ENCODE measurements at places on chromosomes 13 and 19. TPM values are rescaled to one million over a fixed set of nuclear protein-coding genes. Genes with fewer than 3 reads are reported as not detected.
A peak's percentile ranks its signal among the peaks of the same experiment; 100 is the strongest.

The ZNF99 gene
- not detected for total RNA-seq

The ACP5 gene
- total RNA-seq = 6.2 TPM

The GNG7 gene
- total RNA-seq = 0.27 TPM

The ZNF93 gene
- 17.2 TPM for total RNA-seq

The CILP2 gene
- 0.31 TPM for total RNA-seq

The CGB1 gene
- not detected for total RNA-seq

The PSG3 gene
- total RNA-seq = not detected

The ADAMTSL5 gene
- total RNA-seq = 1.3 TPM

The SIGLEC12 gene
- 0.34 TPM for total RNA-seq

GRCh38 chr13:98207416-98207815 lies 30.3 kb upstream of the RNF113B start:
- peaks cover 3% of the 10 kb centered on the region for H3K27me3 ChIP-seq
- H3K4me1 ChIP-seq = no peaks in the 10 kb centered on the region
- no peak overlapping the region for H3K27ac ChIP-seq
- no peak for DNase-seq

- no peaks in the 10 kb centered on the region for H3K27me3 ChIP-seq
- H3K27ac ChIP-seq = peak overlapping the region; percentile 93
- peaks cover 64% of the 10 kb centered on the region for H3K4me1 ChIP-seq
- DNase-seq = peak; percentile 98
- H3K36me3 ChIP-seq = peaks cover 32% of the 10 kb centered on the region
Observed at GRCh38 chr19:18291590-18292461, 10.4 kb upstream of the JUND start.

GRCh38 chr13:53160211-53160610 lies 131.6 kb downstream of the OLFM4 start:
- no peak for DNase-seq
- H3K27me3 ChIP-seq = peaks cover under 1% of the 10 kb centered on the region
- H3K4me3 ChIP-seq = no peak overlapping the region
- H3K27ac ChIP-seq = no peak overlapping the region
- H3K4me1 ChIP-seq = no peaks in the 10 kb centered on the region
- H3K36me3 ChIP-seq = no peaks in the 10 kb centered on the region

- no peaks in the 10 kb centered on the region for H3K36me3 ChIP-seq
- no peak overlapping the region for H3K27ac ChIP-seq
- H3K27me3 ChIP-seq = no peaks in the 10 kb centered on the region
- DNase-seq = peak; percentile 89
- no peak overlapping the region for H3K4me3 ChIP-seq
Observed at GRCh38 chr19:45125975-45126493, 33.1 kb downstream of the PPP1R37 start.

GRCh38 chr13:85864963-85865530 lies 65.8 kb upstream of the SLITRK6 start:
- no peaks in the 10 kb centered on the region for H3K27me3 ChIP-seq
- no peak overlapping the region for H3K4me3 ChIP-seq
- DNase-seq = no peak
- H3K27ac ChIP-seq = no peak overlapping the region
- H3K4me1 ChIP-seq = no peaks in the 10 kb centered on the region

- peak overlapping the region; percentile 49 for H3K27ac ChIP-seq
- DNase-seq = no peak
- H3K4me1 ChIP-seq = peaks cover 5% of the 10 kb centered on the region
- H3K27me3 ChIP-seq = peaks cover 13% of the 10 kb centered on the region
- H3K36me3 ChIP-seq = no peaks in the 10 kb centered on the region
- peak overlapping the region; percentile 79 for H3K4me3 ChIP-seq
Observed at GRCh38 chr19:678791-679388, 2.7 kb downstream of the FSTL3 start.

DNA sequence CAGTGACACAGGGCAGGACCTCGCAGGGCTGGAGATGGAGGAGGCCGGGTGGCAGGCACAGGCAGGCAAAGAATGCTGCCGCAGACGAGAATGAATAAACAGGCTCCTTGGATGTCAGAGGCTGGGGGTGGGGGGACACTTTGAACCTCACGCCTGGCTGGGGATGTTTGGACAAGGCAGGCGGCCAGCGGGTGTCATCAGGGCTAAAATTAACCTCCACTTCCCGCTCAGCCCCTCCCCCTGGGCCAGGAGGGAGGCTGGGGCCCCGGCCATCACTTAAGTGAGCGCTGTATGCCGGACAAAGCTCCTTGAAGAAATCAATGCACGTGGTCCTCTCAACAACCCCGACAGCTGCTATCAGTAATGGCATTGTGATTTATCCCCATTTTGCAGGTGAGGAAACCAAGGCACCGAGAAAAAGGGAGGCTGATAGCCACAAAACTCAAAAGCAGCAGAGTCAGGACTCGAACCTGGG lies 10.3 kb upstream of the FUT5 start:
- no peak overlapping the region for H3K4me3 ChIP-seq
- H3K27ac ChIP-seq = no peak overlapping the region
- H3K36me3 ChIP-seq = no peaks in the 10 kb centered on the region
- no peaks in the 10 kb centered on the region for H3K4me1 ChIP-seq
- no peak for DNase-seq
- H3K27me3 ChIP-seq = peaks cover 15% of the 10 kb centered on the region

DNA sequence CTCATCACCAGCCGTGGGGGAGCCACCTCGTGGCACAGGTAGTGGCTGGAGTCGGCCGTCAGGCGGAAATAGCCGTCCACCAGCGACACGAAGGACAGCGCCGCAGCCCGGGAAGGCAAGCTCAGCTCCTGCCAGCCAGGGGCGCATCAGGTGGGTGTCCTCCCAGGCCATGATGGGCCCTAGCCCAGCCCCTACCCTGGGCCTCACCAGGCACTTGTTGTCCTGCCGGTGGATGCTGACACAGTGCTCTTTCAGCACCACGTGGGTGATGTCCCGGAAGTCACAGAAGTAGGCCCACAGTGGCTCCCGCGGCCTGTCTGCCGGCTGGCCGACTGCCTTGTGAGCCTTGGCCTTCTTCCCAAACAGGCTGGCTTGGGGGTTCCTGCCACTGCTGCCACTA lies 15.7 kb downstream of the TYK2 start:
- no peak overlapping the region for H3K27ac ChIP-seq
- H3K27me3 ChIP-seq = no peaks in the 10 kb centered on the region
- peaks cover 6% of the 10 kb centered on the region for H3K4me1 ChIP-seq
- no peak for DNase-seq

- H3K4me3 ChIP-seq = no peak overlapping the region
- no peak overlapping the region for H3K27ac ChIP-seq
- no peaks in the 10 kb centered on the region for H3K36me3 ChIP-seq
- H3K4me1 ChIP-seq = no peaks in the 10 kb centered on the region
- no peaks in the 10 kb centered on the region for H3K27me3 ChIP-seq
- DNase-seq = no peak
Observed at GRCh38 chr13:27391471-27391870, 32.9 kb upstream of the GTF3A start.

GRCh38 chr19:10259162-10259905 lies 7.3 kb downstream of the MRPL4 start:
- DNase-seq = peak; percentile 100
- peaks cover 33% of the 10 kb centered on the region for H3K4me1 ChIP-seq
- H3K27me3 ChIP-seq = no peaks in the 10 kb centered on the region
- H3K36me3 ChIP-seq = peaks cover 44% of the 10 kb centered on the region
- H3K4me3 ChIP-seq = peak overlapping the region; percentile 24

- H3K27me3 ChIP-seq = no peaks in the 10 kb centered on the region
- no peaks in the 10 kb centered on the region for H3K36me3 ChIP-seq
- no peak overlapping the region for H3K27ac ChIP-seq
- no peak for DNase-seq
Observed at GRCh38 chr13:47457626-47458025, 543.4 kb downstream of the SUCLA2 start.

DNA sequence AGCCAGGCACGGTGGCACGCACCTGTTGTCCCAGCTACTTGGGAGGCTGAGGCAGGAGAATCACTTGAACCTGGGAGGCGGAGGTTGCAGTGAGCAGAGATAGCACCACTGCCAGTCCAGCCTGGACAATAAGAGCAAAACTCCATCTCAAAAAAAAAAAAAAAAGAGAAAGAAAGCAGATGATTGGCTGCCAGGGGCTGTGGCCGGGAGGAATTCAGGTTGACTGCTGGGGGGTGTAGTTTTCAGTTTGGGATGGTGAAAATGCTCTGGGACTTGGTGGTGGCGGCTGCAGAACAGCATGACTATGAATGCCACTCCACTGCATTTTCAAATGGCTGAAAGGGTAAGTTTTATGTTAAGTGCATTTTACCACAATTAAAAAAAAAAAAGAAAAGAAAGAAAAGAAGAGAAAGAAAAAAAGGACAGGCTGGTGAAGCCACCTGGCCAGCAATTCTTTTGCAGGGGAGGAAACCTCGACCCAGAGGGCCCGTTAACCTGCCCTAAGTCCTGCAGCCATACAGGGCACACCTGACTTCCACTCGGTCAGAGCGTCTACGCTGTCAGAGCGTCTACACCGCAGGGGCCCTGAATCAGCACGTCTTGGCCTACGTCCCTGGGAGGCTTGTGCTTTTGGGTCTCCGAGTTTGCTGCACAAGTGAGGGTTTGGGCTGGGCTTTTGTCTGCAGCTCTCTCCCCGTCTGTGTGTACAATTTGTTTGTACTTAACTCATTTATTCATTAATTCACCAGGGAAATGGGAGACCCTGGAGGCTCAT lies 3.6 kb downstream of the ISOC2 start:
- no peak overlapping the region for H3K4me3 ChIP-seq
- peaks cover 19% of the 10 kb centered on the region for H3K36me3 ChIP-seq
- no peak overlapping the region for H3K27ac ChIP-seq
- H3K27me3 ChIP-seq = peaks cover 7% of the 10 kb centered on the region
- no peak for DNase-seq
- H3K4me1 ChIP-seq = peaks cover 19% of the 10 kb centered on the region

DNA sequence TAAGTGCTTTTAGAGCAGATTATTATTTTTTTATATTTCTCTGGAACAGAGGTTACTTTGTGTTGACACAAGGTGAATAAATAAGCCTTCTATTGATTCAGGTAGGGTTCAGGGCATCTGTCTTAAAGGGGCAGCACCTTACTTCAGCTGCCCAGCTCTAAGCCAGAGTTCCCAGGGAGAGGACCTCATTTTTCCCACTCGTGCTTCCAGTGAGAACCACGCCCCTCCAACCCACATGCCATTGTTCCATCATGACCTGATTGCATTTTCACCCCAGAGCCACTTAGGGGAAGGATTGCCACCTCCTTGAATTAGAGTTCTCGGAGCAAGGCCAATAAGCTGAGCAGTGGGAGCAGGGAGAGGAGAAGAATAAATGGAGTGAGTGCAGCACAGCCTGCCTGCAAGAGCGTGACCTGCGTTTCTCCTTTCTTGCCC lies 104.3 kb upstream of the FRY start:
- no peak for DNase-seq
- no peaks in the 10 kb centered on the region for H3K36me3 ChIP-seq
- H3K27ac ChIP-seq = no peak overlapping the region
- H3K27me3 ChIP-seq = peaks cover 1% of the 10 kb centered on the region

GRCh38 chr13:41590122-41590521 lies 132.8 kb downstream of the RGCC start:
- H3K27me3 ChIP-seq = no peaks in the 10 kb centered on the region
- no peak for DNase-seq
- peaks cover 6% of the 10 kb centered on the region for H3K4me1 ChIP-seq
- H3K27ac ChIP-seq = no peak overlapping the region
- H3K4me3 ChIP-seq = no peak overlapping the region

DNA sequence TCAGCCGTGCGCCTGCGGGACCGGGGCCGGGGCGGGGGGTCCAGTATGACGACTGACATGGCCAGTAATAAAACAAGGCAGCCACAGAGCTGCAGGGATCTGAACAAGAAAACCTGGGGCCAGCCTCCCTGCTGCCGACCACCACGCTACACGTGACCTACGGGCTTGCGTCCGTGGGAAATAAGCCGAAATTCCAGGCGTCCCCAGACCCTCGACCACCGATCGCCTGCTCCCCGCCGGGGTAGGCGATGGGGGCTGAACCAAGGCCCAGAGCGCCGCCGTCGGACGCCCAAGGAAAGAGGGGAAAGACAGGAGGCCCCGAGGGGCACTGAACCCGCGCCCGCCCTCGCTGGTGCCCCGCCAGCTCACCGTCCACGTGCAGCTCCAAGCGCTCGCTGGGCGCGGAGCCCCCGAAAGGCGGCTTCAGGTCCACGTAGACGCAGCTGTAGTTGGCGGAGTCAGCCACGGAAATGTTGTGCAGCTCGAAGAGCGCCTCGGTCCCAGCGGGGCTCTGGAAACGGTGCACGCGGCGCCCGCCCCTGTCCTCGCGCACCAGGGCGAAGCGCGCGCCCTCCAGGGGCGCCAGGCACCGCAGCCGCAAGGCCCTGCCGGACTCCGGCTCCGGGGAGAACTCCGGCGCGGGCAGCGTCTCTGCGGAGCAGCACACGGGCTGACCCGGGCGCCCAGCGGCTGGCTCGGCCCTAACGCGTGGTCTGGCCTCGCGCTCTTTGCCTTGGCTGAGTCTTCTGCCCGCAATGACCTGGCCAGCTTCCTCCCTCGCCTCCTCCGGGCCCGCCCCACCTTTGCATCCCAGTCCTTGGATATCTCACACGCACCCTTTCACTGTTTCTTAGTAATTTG lies 3.1 kb downstream of the A1BG start:
- peaks cover 24% of the 10 kb centered on the region for H3K36me3 ChIP-seq
- no peak overlapping the region for H3K27ac ChIP-seq
- peaks cover 25% of the 10 kb centered on the region for H3K4me1 ChIP-seq
- no peak overlapping the region for H3K4me3 ChIP-seq
- DNase-seq = no peak
- H3K27me3 ChIP-seq = no peaks in the 10 kb centered on the region

DNA sequence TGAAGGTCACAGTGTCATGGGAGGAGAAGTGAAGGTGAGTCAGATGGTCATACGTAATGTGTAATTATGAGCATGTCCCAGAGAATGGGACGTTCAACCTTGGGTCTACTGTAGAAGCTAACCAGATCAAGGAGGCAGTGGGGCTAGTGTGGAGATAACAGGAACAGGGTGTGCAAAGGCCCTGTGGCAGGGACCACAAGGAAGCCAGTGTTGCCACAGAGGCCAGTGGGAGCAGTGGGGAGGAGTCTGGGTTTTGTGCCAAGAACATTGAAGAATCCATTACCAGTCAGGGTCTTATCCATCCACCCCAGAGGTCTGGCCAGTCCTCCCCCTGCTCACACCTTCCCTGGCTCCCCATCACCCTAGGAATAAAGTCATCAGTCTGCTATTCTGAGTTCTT lies 3.3 kb downstream of the MRPL4 start:
- H3K27me3 ChIP-seq = no peaks in the 10 kb centered on the region
- DNase-seq = no peak
- H3K36me3 ChIP-seq = peaks cover 62% of the 10 kb centered on the region
- H3K27ac ChIP-seq = no peak overlapping the region

DNA sequence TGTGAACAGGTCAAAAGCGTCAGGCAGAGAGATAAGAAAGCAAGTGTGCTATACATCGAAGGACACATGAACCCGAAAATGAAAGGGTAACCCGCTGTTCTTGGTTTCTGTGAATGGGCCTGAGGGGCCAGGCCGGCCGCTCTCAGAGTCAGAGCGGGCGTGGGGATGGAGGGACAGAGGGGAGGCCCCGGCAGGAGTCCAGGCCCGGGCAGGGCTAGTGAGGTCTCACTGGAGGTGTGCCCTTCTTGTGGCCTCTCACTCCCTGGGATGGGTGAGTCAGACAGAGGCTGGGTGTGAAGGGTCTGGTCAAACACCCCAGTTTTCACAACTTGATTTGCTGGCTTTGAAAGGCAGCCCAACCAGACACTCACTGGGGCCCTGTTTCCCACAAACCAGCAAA lies 17.4 kb upstream of the NDUFS7 start:
- H3K27ac ChIP-seq = no peak overlapping the region
- DNase-seq = no peak
